ENCODE measurements at places on chromosomes 5 and 9.

DNA sequence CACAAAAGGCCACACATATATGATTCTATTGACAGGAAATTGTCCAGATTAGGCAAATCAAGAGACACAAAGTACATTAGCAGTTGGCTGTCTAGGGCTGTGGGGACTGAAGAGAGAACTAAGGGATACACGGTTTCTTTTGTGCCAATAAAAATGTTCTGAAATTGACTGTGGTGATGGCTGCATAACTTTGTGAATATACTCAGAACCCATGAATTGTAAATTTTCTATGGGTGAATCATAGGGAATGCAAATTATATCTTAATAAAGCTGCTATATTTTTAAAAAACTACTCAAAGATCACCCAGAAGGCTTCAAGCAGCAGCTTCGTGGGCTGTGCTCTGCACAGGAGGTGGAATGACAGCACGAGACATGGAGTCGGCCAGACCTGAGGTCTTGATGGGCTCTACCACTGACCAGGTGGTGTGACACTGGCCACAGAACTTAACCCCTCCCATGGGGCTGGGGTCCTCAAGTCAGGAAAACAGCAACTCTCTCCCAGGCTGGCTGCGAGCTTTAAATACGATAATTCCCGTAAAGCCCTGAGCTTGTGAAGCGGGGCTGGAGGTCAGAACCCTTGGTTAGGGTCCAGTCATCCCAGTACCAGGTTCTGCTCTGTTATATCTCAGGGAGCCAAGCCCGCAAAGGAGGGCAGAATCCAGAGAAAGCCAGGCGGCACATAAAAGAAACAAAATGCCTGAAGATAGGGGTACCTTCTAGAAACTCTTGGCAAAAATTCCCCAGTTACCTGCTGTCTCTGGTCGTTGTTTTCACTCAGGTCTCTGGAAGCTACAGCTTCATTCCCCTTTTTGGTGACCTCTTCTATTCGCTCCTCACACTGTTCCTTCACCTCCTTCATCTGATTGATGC lies 59.1 kb downstream of the GOLM1 start:
- no peak for DNase-seq

GRCh38 chr5:89313044-89313443 lies 430.1 kb upstream of the MEF2C start:
- no peak for DNase-seq

DNA sequence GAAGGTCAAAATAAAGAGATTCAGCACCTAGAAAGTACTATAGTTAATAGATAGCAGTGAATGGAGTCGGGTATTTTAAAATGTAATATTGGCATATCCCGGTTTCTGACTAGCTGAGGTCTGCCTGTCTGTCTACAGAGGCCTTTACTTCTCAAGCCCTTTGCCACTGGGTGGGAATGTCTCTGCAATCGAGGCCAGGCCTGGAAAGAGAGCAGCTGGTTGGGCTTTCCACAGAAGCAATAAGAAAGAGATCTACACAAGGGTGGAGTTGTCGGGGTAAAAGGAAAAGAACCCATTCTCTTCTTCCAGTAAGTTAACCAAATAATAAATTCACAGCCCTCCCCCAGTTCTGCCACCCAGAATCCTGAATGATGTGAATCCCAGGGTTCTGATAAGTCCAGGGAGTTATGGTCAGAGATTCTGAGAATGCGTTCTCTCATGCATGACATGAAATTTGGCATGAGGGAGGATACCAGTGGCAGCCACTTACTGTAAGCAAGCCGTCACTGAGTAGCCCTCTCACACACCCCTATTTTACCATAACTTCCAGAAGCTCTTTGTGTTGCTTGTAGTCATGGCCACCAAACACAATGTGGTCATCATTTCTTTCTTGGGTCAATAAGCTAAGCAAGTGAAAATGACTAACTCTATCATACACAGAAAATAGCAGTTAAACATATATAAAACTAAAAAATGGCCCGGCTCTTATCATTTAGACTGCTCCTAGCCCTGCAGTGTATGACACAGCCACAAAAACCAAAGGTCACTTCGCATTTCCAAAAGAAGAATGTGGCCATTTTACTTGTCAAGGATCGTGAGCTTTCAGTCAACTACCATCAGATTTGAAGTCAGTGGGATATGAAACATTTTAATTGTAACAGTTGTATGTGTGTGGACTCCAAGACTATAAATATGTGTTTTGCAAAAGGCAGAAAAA lies 185.0 kb downstream of the GLIS3 start:
- no peak for DNase-seq

GRCh38 chr9:68755051-68755450 lies 50.0 kb downstream of the PIP5K1B start:
- no peak for DNase-seq

DNA sequence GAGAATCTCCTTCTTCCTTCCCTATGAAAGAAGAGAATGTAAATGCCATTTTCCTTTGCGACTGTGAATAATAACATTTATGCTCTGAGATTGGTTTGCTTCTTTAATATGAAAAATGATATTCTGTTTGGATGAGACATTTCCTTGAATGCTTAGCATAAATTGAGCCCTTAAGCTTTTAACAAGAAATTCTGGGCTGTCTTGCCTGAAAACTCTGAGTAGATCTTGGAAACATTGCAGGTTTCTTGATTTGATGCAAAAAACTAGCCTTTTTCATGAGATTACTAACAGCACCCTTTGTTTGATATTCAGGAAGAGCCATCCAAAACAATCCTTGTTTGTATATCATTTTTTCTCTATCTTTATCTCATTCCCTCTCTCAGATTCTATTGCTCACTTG lies 272.5 kb downstream of the TMEM38B start:
- DNase-seq, result no peak

- no peak for DNase-seq
Measured at GRCh38 chr9:89781838-89782540, 177.2 kb downstream of the GADD45G start.

GRCh38 chr9:4654084-4654483 lies 8.0 kb upstream of the PLPP6 start:
- DNase-seq, result no peak

DNA sequence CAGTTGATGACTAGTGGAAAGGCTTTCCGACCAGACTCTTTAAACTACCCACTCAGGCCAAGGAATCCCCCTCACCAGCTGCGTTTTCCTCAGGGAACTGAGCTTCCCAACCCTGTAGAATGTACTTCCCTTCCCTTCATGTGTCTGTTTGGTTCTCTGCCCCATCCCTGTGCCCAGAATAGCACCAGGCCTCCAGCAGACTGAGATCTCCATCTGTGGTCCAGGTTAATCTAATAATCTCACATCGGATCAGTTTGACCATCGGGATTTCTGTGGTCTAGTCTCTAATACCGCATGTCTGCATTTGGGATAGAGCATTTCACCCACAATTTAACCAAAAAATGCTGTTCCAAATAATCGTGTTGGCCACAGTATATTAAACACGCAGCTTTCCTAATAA lies 237.2 kb downstream of the ROR2 start:
- DNase-seq, result no peak

Measured in NCI-H187 treated with DMSO at 0.1 percent for 48 hours (cell line).